Placental pericyte (primary cell): ENCODE measurements at places on chromosomes 13 and 19. TPM values are rescaled to one million over a fixed set of nuclear protein-coding genes. Genes with fewer than 3 reads are reported as not detected.

CGB2 gene
- total RNA-seq: not detected in 2 replicates

FUT3 gene
- total RNA-seq: not detected in 2 replicates

RAB20 gene
- total RNA-seq: 3.4 and 11.2 TPM in 2 replicates

IL17D gene
- 0.43 and 0.66 TPM in 2 replicates for total RNA-seq

ZNF493 gene
- total RNA-seq: 9.6 and 12.6 TPM in 2 replicates

GJA3 gene
- 1.0 and 3.7 TPM in 2 replicates for total RNA-seq

CPT1C gene
- total RNA-seq: 4.4 and 11.7 TPM in 2 replicates

HSPB6 gene
- total RNA-seq: 11.6 and 22.3 TPM in 2 replicates

NR2F6 gene
- total RNA-seq: 60.6 and 86.5 TPM in 2 replicates

LAIR2 gene
- total RNA-seq: not detected in 2 replicates

DCT gene
- not detected in 2 replicates for total RNA-seq

GGACT gene
- 2.0 and 3.5 TPM in 2 replicates for total RNA-seq

CEACAM6 gene
- total RNA-seq: not detected in 2 replicates

GRWD1 gene
- total RNA-seq: 32.2 and 62.4 TPM in 2 replicates

HCN2 gene
- total RNA-seq: 1.0 and 1.8 TPM in 2 replicates

ZNF225 gene
- total RNA-seq: 4.0 and 4.6 TPM in 2 replicates
